Fibroblast of mammary gland (primary cell): ENCODE measurements at places on chromosomes 3 and 15.

- no peak for DNase-seq
These were observed 1.6 kb downstream of the PDE8A start for GRCh38 chr15:84983294-84983693.

DNA sequence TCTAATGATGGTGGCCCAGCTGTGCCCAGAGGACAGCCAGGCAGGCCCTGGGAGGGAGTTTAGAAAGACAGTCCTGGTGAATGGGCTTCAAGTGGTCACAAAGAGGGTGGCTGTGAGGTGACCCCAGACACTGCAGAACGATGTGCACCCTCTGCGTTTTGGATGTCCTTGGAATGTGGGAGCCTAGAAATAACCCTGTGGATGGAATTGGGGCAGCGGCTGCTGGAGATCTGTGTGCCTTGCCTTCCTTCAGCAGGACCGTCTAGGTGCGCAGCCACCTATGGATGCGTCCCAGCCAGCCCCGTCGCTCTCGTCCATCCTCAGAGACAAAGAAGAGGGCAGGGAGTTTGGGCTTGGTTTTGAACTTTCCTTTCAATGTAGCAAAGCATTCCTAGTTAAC, 46.5 kb downstream of the KLHL25 start:
- no peak for DNase-seq

- DNase-seq: no peak
These were observed 34.3 kb upstream of the LRTM1 start for GRCh38 chr3:54962200-54962599.

DNA sequence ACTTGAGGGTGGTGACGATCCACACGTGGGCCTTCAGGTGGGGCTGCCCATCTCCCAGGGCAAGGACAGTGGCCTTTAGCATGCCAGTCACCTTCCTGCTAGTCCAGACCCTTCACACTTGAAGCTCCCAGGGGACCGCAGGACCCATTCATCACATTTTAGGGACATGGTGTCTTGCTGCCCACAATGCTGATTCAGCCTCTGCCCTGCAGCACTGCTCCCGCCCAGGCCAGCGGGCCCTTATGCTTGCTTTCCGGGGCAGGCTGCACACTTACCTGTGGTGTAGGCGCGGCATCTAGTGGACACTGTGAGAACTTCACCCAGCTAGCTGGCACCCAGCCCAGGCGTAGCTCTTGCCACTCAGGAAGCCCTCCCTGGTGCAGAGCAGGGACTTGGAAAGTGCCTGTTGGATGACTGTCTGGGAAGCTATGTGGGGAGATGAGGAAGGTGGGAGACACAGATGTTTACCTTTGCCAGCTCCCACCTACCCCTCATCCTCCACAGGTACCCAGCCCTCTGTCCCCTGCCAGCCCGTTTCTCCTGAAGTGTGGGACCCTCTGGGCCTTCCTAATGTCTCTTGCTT, 26.3 kb upstream of the NR2C2 start:
- DNase-seq: peak; percentile 83

GRCh38 chr3:114756506-114757279, 390.4 kb downstream of the ZBTB20 start:
- DNase-seq: peak; percentile 86

DNA sequence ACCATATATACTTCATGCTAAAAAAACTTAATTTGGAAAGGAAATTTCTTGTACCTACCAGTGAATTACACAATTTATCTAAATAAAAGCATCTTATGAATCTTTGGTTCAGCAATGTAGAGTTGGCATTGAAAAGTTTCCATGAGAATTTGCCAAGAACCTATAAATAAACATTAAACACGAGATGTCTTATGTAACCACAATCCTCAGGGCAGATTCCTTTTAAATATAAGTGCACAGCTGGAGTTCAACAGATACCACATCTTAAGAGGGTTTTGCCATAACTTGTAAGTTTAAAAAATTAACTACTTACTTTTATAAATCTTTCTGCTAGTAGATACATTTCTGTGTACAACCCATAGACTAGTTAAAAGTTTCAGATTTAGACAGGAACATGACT, 499.3 kb upstream of the ARRDC4 start:
- no peak for DNase-seq

DNA sequence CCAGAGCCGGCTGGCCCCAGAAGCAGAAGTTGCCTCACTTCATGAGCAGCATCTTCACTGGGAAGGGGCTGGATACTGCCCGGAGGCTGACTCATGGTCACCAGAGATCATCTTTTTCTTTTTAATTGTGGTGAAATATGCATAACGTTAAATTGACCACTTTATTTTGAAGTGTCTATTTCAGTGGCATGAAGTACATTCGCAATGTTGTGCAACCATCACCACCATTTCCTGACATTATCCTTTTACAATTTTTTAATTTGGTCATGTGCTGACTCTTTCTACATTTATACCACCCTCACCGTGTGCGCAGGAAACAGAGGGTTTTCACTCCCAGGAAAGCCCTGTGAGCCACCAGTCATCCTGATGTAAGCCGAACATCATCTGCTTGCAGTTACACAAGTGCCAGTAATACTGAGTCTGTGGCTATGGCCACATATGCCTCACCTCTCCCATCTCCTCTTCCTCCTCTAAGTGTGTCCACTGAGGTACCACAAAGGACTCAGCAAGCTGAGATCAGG, 51.6 kb upstream of the ABHD17C start:
- DNase-seq: peak; percentile 81

GRCh38 chr3:160018959-160019358, 30.3 kb downstream of the IL12A start:
- no peak for DNase-seq

DNA sequence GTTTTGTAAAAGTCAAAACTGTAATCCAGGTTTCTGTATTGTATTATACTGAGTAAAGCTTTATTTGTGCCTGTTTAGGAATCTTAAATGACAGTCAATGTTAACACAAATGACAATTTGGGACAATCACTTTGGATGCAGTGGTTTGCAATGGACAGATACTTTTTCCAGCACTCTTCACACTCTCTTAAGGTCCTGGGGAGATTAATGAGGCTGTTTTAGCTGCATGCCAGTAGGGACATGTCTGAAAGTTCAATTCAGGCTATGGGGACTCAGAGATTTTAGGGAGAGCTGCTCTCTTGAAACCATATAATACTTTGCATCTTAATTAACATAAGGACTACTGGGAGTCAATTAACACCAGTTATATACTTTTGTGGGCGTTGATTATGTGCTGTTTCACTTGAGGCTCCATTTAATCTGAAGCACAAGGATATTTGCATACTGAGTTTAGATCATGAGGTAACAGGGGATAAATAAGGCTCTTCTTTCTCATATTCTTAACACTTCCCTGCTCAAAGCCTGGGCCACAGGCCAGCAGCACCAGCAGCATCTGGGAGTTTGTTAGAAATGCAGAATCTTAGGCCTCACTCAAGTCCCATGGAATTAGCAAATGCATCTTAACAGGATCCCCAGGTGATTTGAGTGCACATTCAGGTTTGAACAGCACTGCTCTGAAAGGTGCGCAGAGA, 972.8 kb downstream of the PLOD2 start:
- DNase-seq: no peak

DNA sequence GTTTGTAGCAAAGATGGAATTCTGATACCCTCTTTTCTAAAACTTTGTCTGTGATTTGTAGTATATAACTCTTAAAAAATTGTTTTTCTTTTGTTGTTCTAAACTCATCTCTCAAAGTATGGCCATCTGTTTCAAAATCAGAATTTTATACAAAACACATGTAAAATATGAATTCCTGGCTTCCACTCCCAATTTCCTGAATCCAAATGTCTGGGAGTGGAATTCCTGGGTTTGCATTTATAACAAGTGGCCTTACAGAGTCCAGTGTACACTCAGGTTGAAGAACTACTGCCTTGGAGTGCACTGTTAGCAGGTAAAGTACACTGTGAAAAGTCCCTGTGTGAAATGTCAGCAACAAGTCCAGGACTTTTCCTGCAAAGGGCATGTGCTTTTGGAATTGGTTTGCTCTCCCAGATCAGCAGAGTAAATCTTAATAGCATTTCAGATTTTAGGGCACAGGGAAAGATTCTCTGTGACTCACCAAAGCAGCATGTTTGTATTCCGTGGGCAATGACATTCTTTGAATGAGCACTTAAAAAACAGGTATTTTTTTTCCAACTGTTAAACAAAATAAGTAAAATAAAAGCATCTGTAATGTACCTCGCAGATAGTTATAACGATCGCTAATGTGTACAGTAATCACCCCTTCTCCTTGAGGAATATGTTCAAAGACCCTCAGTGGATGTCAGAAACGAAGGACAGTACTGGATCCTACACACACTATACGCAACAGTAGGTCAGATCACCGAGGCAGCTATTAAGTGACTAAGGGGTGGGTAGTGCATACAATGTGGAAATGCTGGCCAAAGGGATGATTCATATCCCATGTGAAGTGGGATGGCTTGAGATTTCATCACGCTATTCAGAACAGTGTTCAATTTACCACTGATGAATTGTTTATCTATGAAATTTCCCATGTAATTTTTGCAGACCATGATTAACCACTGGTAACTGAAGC, 2.0 kb upstream of the CLDN16 start:
- peak; percentile 99 for DNase-seq

DNA sequence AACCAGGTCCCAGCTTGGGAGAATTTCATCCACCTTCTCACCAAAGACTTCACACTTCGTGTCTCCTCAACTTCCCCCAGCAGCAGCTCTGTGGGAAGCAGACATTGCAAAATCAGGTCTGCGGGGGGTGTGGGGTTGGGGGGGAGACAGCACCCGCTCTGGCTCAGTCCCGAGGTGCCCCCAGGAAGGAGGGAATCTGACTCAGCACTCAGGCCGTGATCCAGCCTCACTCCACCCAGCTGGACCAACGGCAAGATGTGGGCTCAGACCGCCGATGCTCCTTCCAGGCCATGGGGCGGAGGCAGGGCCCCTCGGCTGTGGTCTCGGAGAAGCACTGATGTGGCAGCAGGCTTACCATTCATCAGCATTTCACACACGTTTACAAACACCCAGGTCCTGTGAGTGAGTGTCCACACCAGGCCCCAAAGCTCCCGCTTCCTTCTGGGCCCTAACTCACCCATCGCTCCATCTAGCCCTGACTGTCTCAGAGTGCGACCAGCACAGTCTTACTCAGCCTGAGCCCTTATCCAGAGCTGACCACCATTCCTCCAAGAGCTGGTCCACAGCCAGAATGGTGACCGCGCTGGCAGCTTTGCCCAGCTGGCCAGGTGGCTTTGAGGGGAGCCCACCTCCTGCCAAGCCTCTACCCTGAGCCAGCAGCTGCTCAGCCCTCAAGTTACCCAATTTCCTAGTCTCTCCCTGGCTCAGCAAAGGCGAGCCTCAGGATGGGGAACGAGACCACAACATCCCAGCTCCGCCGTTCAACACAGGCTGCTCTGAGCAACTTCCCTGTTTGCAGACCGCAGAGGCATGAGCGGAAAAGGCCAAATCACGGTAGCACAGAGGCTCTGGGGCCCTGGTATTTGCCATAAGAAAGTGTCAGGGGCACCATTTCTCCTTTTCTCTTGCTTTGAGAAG, 3.3 kb downstream of the STAB1 start:
- DNase-seq: peak; percentile 94

DNA sequence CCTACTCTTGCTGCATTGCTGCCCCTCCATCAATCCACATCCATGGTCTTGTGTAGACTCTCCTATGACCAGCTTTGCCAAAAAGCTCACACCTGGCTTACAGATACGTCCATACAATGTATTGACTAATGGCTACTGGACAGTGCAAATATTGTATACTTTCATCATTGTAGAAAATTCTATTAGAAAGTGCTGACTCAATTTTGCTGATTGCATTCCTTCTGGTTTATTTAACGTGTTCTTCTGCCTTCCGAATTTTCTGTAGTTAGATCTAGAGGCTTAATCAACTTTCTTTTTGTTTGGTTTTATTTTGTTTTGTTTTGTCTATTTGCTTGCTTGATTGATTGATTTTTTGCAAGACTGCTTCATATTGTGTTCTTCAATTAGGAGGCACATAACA, 29.8 kb upstream of the CNOT10 start:
- no peak for DNase-seq

DNA sequence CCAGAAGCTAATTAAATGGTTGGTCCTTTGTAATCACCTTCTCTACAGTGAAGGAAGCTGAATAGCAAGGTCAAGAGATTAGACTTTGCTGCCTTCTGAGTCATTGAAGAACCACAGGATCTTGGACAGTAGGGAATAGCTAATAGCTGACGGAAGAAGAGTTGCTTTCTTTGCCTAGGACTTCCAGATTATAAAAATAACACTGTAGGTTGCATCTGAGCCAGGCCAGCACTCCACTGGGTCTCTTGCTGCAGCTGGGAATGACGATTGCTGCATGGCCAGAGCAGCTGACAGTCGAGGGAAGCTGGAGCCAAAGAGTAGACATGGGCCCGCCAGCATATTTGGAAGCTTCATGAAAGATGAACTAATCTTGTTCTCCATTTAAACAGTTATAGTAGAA, 81.5 kb upstream of the KCNMB2 start:
- peak; percentile 78 for DNase-seq

GRCh38 chr15:75153087-75153486, 48.6 kb upstream of the C15orf39 start:
- peak; percentile 76 for DNase-seq

DNA sequence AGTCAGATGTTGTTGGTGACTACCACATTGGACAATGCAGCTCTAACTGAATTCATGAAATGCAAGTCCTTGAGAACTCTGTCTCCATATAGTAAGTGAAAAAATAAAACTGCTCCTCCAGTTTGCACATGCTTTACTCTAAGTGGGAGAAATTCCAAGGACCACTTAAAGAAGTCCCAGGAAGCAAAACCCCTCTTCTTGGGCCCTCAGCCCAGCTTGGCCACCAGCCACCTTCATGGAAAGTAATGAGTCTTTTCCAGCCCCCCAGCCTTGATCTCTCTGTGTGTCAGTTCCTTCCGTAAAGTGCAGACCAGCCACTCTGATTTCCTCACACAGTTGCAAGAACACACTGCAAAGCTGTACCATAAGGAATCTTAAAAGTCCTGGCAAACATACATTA, 34.5 kb downstream of the DAPK2 start:
- DNase-seq: no peak

GRCh38 chr3:115628075-115628412, 4.7 kb downstream of the GAP43 start:
- DNase-seq: no peak

GRCh38 chr3:138412821-138413551, 21.4 kb upstream of the ESYT3 start:
- peak; percentile 29 for DNase-seq

DNA sequence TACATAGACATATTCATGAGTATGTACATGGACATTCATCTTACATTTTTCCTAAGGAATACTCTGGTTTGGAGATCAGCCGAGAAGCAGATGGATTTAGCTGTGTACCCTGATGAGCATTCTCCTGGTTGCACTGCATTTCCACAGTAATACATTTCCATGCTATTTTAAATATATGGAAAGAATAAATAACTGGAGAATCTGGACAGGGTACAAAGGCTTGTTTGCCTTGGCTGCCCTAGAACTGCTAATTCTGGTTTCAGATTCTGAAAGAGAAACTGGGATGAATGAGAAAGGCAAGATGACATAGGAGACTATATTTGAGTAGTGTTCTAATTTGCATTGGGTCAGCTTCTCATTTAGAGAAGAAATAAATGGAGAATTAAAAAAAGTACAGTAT, 190.8 kb upstream of the FAM3D start:
- no peak for DNase-seq

- peak; percentile 33 for DNase-seq
These were observed 10.6 kb downstream of the RPS27L start for GRCh38 chr15:63146684-63147083.
